ENCODE measurements at places on chromosomes 6 and 20.

DNA sequence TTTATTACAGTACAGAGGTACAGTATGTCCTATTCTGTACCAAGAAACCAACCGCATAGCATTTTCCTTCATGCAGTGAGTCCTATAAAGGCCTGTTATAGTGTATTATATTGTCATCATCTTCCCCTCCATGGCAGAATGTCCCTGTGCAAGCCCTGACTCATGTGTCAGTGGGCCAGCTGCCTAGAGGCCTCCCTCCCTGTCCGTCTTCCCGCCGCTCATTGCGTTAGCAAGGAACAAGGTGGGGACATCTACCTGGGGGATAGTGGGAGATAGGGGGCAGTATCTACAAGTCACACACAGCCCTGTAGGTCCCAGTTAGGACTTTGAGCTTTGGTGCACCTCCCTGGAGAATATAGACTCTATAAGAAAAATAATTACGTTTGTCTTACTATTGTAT lies 27.1 kb downstream of the ARFGEF2 start:
- DNase-seq = no peak

DNA sequence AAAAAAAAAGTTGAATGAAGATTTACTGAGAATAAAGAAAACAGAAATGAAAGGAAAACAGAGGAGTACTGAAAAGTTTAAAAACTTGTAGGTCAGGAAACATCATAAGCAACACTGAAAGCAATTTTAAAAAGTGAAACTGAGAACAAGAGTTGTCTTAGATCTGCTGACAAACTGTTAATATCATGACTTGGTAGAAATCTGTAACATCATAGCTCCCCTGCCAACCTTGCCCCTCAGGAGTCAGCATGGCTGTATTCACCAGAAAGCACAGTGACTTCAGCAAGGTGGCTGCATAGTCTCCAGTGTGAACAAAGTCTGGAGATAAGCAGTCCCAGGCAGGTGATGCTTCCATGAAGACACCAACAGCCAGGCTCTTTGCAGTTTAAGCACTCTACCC lies 5.3 kb downstream of the NAA20 start:
- DNase-seq = no peak

GRCh38 chr6:10424040-10424439 lies 9.2 kb upstream of the TFAP2A start:
- no peak for DNase-seq

- DNase-seq = no peak
These were observed 335.4 kb upstream of the ID4 start for GRCh38 chr6:19501737-19502245.

DNA sequence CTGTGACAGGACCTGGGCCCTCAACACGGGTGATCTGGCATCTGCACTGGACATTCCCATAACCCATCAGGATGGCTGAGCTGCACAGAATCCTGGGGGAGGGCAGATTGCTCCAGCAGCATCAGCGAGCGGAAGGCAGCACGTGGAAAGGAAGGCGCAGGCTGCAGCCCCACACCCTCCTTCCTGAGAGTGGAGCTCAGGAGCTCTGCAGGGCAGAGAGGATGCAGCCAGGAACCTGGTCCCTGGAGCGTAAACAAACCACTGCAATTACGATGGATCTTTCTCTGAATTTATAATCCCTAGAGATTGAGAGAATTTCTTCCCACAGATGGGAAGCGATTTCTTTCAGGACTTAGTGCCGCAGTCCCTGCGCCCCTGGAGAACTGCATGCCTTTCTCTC lies 39.7 kb upstream of the EMILIN3 start:
- no peak for DNase-seq

- DNase-seq = no peak
These were observed 637.6 kb upstream of the CHD6 start for GRCh38 chr20:42255821-42256220.

- DNase-seq = no peak
These were observed 23.9 kb downstream of the MAP7 start for GRCh38 chr6:136526196-136526930.

DNA sequence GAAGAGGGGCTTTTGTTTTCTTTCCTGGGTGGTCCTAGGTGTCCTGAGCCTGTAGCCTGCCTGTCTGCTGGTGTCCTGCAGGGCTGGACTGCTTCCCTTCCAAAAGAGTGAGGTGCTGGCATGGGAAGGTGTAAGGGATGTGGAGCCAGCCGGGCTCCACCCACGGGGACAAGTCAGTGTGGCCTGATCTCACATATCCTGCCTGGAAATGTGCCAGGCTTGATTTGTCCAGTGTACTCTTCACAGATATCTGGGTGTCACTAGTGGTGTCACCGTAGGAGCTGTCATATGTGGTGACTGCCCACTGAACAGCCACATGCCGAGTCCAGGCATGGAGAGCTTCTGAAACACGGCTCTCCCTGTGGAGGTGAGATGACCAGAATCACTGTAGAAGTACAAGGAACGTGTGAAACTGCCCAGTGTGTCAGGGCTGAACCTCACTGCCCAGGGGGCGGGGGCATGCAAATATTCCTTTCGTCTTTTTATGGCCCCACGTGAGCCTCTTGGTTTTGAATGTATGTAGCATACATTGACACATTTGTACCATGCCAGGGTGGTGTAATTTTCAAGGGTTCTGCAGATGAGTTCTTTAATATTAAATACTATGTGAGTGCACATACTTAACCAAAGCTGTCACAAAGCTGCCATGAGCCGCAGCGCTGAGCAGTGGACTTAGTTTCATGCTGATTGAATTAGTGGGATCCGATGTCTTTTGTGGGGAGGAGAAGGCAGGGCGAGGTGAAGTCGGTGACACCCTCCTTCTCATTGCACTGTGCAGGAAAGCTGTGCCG lies 55.8 kb downstream of the CDH4 start:
- no peak for DNase-seq

GRCh38 chr6:133198725-133199124 lies 42.4 kb upstream of the EYA4 start:
- no peak for DNase-seq

DNA sequence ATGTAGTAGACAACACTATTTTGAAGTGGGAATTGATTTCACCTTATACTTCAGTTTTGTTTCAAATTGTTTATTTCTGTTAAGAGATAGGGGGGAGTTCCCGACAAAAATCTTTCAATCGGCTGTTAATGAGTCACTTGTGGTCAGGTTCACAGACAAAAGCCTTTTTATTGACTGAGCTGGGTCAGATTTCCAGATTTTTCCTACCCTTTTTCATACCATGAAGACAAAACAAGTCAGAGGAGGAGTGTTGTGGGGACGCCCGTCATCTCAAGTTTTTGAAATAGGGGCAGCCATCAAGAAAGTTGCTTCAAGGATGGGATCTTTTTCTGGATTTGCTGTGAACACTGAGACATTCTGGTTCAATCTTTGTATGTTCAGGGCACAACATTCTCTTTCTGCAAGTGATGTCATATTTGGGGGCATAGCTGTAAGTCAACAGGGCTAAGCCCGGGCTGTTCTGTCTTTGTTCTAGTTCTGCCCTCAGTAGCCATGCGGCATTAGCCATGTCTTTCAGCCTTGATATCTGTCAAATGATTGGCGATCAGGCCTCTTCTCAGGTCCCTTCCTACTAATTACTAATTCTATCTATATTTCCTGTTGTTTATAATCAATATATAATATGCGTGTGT lies 496.0 kb upstream of the MARCKS start:
- DNase-seq = no peak

DNA sequence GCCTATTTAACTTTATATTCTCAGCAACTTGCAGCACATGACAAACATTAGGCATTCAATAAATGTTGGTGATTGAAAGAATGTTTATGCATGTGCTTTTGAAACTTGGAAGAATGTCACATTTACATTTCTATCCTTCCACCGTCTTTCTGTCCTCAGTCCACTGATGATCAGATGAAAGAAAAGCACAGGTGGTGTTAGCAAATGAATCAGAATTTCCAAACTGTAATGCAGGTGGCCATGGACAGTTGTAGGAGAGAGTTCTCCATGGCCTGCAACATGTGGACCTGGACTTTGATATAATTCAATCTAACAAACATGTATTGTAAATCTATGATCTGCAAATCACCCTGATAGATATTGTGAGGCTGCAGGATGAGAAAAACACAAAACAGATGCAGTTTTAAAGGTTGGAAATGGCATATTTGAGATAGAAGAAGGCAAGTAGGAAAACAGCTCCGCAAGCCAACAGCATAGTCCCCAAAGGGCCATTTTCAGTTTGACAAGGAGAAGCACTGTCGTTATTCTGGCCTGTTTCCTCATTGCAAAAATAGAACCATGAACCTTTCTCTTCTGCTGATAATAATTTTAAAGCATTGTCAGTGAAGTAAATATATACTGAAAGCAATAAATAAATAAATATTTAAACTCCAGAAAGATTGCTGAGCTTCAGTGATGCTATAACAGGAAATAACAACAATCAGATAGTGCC lies 119.4 kb downstream of the AIG1 start:
- no peak for DNase-seq

GRCh38 chr6:130473886-130474285 lies 108.1 kb downstream of the TMEM200A start:
- DNase-seq = no peak

DNA sequence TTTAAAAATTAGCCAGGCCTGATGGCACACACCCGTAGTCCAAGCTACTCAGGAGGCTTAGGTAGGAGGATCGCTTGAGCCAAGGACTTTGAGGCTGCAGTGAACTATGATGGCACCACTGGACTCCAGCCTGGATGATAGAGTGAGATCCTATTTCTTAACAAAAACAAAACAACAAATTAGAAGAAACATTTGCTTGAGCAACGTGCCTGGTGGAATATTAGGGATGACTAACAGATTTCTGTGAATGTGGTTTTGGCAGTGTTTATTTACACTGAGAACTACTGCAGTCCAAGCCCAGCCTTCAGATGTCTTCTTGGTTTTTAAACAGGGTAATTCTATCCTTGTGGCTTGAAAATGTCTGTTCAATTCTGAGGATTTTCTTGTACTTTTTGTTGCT lies 9.2 kb downstream of the PPP1R3G start:
- DNase-seq = no peak

- DNase-seq = no peak
These were observed 14.7 kb downstream of the DPPA5 start for GRCh38 chr6:73339340-73339739.

GRCh38 chr6:33616913-33617312 lies 4.2 kb upstream of the ITPR3 start:
- no peak for DNase-seq

GRCh38 chr6:52130440-52130839 lies 43.0 kb upstream of the PKHD1 start:
- no peak for DNase-seq

DNA sequence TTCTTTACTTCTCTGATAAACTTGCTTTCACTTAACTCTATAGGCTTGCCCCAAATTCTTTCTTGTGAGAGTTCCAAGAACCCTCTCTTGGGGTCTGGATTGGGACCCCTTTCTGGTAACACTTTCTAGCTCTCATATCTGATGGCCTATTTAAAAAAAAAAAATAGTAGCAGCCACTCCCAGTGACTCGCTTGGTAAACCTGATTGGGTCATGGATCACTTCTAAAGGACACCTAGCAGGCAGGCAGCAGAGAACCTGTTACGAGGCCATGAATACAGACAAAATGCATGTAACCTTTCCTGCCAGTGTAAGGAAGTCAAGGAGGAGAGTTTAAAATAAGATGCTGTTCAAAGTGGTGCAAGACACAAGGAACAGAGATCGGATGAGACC lies 9.1 kb upstream of the SERPINB6 start:
- no peak for DNase-seq

GRCh38 chr6:105793130-105793529 lies 293.0 kb upstream of the PRDM1 start:
- DNase-seq = no peak

GRCh38 chr20:34495307-34495706 lies 20.9 kb upstream of the DYNLRB1 start:
- DNase-seq = no peak

GRCh38 chr6:72032086-72032485 lies 145.7 kb downstream of the RIMS1 start:
- no peak for DNase-seq

DNA sequence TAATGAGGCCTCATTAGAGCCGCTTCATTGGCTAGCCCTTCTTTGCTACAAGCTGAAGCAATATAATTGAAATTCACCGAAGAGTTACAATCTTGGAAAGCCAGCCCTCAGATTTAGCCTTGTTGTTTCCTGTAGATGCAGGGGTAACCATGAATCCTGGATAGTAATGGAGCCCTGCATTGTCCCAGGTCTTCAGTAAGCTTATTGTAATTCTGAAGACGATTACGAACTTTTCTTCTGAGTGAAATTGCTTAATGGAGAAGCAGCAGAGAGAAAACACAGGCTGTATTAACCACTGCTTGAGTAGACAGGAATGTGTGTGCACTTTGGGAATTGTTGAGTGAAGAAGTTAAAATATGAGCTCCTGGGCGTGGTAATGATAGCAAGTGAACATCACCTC lies 26.3 kb upstream of the NAA20 start:
- DNase-seq = no peak

DNA sequence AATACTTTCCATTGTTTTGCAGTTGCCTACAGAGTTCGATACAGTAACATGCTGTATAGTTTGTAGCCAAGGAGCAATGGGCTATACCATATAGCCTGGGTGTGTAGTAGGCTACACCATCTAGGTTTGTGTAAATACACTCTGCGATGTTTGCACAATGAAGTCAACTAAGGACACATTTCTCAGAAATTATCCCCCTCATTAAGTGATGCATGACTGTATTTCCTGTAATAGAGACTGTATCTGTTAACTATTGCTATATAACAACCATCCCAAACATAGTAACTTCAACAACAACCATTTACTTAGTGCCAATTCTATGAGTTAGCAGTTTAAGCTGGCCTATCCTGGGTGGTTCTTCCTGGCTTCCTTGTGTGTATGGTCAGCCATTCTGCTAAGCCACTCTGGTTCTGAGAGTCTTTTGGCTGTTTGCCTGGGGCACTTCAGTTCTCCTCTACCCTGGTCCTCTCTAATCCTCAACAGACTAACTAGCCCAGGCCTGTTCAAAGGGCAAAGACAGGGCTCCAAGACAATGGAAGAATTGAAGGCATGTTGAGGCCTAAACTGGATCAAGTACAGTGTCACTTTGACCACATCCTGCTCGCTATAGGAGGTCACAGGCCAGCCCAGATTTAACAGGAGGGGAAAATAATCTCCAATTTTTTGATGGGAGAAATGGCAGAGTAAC lies 124.0 kb downstream of the PLCB1 start:
- no peak for DNase-seq

DNA sequence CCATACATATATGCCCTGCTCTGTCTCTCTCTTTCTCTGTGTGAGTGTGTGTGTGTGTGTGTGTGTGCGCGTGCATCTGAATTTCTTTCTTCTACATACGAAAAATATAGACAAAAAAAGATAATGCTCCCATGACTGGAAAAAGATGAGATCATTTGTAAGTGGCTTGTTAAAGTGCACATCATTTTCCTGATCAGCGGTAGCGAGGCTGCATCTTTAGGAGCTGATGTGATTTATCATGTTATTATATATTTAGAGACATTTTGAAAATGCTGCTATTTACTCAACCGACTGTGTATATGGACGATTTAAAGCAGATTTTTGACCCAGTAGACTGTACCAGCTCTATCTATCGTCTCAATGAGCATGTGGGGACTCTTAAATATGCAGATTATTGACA lies 265.3 kb downstream of the TSHZ2 start:
- no peak for DNase-seq

GRCh38 chr6:149031201-149031858 lies 284.5 kb downstream of the UST start:
- no peak for DNase-seq

GRCh38 chr6:130558131-130558530 lies 192.3 kb downstream of the TMEM200A start:
- DNase-seq = no peak

GRCh38 chr6:157368359-157369049 lies 12.5 kb upstream of the ZDHHC14 start:
- DNase-seq = no peak

All from stimulated activated naive CD4-positive, alpha-beta T cell treated with Interleukin-2 at 50 U/mL for 16 hours (primary cell).